Bronchial epithelial cell (primary cell): ENCODE measurements at places on chromosomes 7 and 10. TPM values are rescaled to one million over a fixed set of nuclear protein-coding genes. Genes with fewer than 3 reads are reported as not detected.

DNA sequence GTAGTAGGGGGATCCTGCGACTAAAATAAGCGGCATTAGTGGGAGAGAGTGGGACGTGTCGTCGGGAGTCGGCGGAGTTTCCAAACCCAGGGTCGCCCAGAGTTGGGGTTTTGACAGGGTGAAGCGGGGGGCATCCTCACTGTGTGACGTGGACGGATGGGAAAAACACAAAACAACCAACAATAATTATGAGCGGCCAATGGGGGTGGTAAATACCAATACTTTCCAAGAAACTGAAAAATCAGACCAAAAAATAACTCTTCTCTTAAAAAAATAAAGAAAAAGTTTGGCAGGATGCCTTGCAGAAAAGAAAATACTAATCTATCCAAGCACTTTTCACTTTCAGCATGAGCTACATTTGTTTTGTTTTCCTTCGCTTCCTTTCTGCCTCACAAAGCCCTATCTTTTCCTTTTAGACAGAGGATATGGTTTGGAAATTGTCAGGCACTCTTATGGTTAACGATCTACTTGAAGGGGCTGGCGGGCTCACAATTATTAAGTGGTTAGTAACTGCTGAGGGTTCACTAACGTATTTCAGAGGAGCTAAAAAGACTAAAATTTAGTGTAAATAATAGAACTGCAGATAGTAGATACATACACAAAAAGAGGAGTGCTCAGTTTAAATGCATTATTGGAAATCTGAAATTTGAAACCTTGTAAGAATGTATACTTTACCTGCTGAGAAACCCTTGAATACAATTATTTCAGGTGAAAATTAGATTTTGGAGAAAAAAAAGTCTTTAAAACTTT lies 802 bp upstream of the CDK6 start:
- DNase-seq = no peak

DNA sequence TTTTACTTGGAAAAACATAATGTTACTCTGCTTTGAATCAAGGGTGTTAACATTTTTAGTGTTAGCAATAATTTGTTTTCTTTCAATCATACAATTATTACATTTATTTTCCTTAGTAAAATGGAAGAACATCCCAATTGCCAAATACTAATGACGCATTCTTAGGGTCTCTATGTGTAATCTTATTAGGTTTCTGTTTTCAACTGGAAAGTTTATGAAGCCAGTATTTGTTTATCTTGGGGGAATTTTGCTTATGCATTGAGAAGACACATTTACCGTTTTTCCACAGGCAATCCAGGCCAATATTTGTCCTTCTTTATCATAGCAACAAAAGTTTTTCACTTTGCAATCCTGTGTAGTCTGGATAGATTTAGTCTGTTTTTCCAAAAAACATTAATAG lies 134.5 kb downstream of the CPED1 start:
- DNase-seq = no peak

GRCh38 chr10:124659380-124659779 lies 84.8 kb downstream of the FAM53B start:
- DNase-seq = no peak

DNA sequence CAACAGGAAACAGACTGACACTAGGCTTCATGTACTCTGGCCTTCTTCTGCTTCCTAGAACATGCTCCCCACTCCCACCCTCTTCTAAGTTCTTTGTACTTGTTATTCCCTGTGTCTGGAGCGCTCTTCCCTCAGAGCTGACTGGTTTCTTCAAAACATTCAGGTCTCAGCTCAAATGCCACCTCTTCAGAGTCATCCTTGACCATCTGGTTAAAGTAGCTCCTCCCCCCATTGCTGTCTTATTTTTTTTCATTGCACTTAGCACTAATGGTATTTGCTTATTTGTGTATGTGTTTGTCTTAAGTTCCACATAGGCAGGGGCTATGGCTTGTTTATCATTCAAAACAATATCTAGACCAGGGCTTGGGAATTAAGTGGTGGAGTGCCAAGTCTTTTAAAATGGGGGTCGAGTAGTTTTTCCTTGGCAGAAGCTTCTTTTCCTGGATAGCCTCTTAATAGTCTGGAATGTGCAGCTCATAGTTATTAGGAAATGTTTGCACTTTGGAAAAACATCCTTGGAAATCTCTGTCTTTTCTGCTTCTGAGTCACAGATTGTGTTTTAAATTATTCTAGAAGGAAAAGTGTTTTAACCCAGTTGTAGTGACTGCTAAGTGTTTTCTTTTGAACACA lies 60.0 kb downstream of the RALA start:
- DNase-seq = peak; percentile 28

GRCh38 chr7:134778941-134779740 lies at the start of gene CALD1:
Gene CALD1 (plus strand): TSS chr7:134779634. CDS start chr7:134867734, 88,100 bp downstream.
- peak; percentile 99 for DNase-seq

- DNase-seq = no peak
Measured at GRCh38 chr10:132247943-132248342, 59.8 kb downstream of the STK32C start.

- no peak for DNase-seq
Measured at GRCh38 chr7:3682028-3682710, 381.1 kb downstream of the SDK1 start.

Gene TBC1D12
- total RNA-seq = 10.8 and 11.3 TPM in 2 replicates

Gene TWIST1
- total RNA-seq = 9.0 and 23.7 TPM in 2 replicates

Gene HHEX
- total RNA-seq = 0.26 and 0.38 TPM in 2 replicates
